ENCODE measurements at places on chromosomes 4 and X.

GRCh38 chr4:172011196-172011595, 198.0 kb downstream of the GALNTL6 start:
- H3K4me3 ChIP-seq, result no peak overlapping the region
- H3K4me1 ChIP-seq, result no peaks in the 10 kb centered on the region

- H3K36me3 ChIP-seq, result peaks cover 17% of the 10 kb centered on the region
- no peaks in the 10 kb centered on the region for H3K27me3 ChIP-seq
- no peaks in the 10 kb centered on the region for H3K4me1 ChIP-seq
- H3K27ac ChIP-seq, result no peak overlapping the region
Observed at GRCh38 chr4:129043523-129043922, 49.8 kb downstream of the SCLT1 start.

- H3K4me3 ChIP-seq, result no peak overlapping the region
- H3K27me3 ChIP-seq, result no peaks in the 10 kb centered on the region
- H3K4me1 ChIP-seq, result no peaks in the 10 kb centered on the region
- DNase-seq, result no peak
- peaks cover 46% of the 10 kb centered on the region for H3K36me3 ChIP-seq
Observed at GRCh38 chrX:47991263-47992094, 12.3 kb downstream of the ZNF182 start.

DNA sequence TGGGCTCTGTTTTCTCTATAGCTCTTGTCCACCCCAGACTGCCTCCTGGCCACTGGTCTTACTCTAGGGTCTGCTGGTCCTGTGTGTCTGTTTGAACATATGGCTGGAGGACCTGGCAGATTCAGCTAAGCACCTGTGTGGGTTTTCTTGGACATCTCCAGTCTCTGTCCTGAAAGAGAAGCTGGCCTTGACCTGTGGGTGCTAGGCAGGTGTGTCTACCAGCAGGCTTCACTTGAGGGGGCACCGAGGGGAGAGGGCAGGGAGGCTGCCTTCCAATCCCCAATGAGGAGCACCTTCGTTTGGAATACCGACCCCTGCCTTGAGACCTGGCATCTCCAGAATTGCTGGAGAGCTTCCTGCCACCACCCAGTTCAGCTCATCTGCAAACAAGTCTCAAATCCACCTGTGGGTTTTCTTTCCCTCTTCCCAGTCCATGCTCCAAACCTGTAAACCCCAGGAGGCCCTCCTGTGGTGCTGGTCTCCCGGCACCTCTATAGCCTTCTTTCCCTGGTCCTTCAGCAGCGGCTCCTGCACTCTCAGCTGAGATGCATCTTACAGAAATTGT, 45.2 kb downstream of the HTRA3 start:
- H3K36me3 ChIP-seq, result no peaks in the 10 kb centered on the region
- H3K27me3 ChIP-seq, result peaks cover under 1% of the 10 kb centered on the region

GRCh38 chr4:155564086-155564485, 102.6 kb upstream of the GUCY1A1 start:
- no peaks in the 10 kb centered on the region for H3K27me3 ChIP-seq
- H3K4me3 ChIP-seq, result no peak overlapping the region
- no peaks in the 10 kb centered on the region for H3K36me3 ChIP-seq
- no peak for DNase-seq
- no peak overlapping the region for H3K27ac ChIP-seq

GRCh38 chr4:63693321-63693720, 715.9 kb downstream of the TECRL start:
- H3K4me3 ChIP-seq, result no peak overlapping the region
- no peak overlapping the region for H3K27ac ChIP-seq
- no peaks in the 10 kb centered on the region for H3K36me3 ChIP-seq
- H3K27me3 ChIP-seq, result no peaks in the 10 kb centered on the region
- DNase-seq, result no peak

GRCh38 chrX:155027509-155028066, 944 bp downstream of the FUNDC2 start:
- H3K27ac ChIP-seq, result peak overlapping the region; percentile 96
- H3K27me3 ChIP-seq, result no peaks in the 10 kb centered on the region
- H3K4me3 ChIP-seq, result peak overlapping the region; percentile 56
- H3K36me3 ChIP-seq, result no peaks in the 10 kb centered on the region
- DNase-seq, result no peak

GRCh38 chr4:70927502-70928137, 25.5 kb downstream of the MOB1B start:
- H3K27me3 ChIP-seq, result no peaks in the 10 kb centered on the region
- no peaks in the 10 kb centered on the region for H3K4me1 ChIP-seq
- DNase-seq, result no peak
- no peaks in the 10 kb centered on the region for H3K36me3 ChIP-seq
- H3K27ac ChIP-seq, result no peak overlapping the region

DNA sequence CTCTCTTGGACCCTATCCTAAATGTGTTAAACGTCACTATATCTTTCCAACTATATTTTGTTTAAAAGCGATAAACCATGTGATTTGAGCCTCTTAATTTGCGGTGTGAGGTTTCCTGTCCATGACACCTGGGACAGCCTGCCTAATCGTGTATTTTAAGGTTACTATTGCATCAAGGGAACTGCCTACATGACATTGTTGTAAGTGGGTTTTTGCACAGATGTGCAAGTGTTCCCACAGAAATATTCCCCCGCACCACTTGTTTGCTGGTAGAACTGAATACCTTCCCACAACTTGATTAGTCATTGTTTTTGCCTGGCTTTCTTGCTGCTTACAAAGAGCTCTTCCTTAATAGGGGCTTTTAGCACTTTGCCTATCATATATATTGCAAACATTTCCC, 5.1 kb upstream of the FAM184B start:
- no peaks in the 10 kb centered on the region for H3K27me3 ChIP-seq
- no peak overlapping the region for H3K4me3 ChIP-seq

GRCh38 chrX:49120091-49120490, 3.4 kb downstream of the GPKOW start:
- H3K36me3 ChIP-seq, result peaks cover 62% of the 10 kb centered on the region
- no peak for DNase-seq
- H3K27me3 ChIP-seq, result no peaks in the 10 kb centered on the region
- no peak overlapping the region for H3K4me3 ChIP-seq
- H3K4me1 ChIP-seq, result peaks cover 3% of the 10 kb centered on the region

DNA sequence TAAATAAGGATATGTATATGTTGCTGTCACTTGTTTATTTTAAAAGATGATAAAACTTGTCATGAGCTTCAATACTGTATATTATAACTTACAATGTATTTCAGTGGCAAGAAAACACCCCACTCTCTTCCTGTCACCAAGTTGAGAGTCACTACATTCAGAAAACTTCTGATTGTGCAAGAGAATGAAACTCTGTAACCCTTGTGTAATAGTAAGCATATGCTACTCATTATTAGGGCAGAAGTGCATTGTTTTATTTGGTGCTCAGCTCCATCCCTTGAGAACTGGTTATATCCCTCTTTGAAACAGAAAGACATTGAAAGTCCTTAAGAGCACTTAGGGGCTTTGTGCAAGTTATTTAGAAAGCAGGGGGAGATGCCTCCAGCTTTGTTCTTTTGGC, 594.5 kb downstream of the ARAP2 start:
- H3K36me3 ChIP-seq, result no peaks in the 10 kb centered on the region
- no peaks in the 10 kb centered on the region for H3K4me1 ChIP-seq
- H3K27me3 ChIP-seq, result no peaks in the 10 kb centered on the region
- no peak overlapping the region for H3K4me3 ChIP-seq
- no peak for DNase-seq

GRCh38 chrX:16796298-16796697, 10.0 kb downstream of the TXLNG start:
- no peak for DNase-seq
- H3K4me1 ChIP-seq, result no peaks in the 10 kb centered on the region
- no peak overlapping the region for H3K27ac ChIP-seq
- H3K4me3 ChIP-seq, result no peak overlapping the region
- no peaks in the 10 kb centered on the region for H3K36me3 ChIP-seq

DNA sequence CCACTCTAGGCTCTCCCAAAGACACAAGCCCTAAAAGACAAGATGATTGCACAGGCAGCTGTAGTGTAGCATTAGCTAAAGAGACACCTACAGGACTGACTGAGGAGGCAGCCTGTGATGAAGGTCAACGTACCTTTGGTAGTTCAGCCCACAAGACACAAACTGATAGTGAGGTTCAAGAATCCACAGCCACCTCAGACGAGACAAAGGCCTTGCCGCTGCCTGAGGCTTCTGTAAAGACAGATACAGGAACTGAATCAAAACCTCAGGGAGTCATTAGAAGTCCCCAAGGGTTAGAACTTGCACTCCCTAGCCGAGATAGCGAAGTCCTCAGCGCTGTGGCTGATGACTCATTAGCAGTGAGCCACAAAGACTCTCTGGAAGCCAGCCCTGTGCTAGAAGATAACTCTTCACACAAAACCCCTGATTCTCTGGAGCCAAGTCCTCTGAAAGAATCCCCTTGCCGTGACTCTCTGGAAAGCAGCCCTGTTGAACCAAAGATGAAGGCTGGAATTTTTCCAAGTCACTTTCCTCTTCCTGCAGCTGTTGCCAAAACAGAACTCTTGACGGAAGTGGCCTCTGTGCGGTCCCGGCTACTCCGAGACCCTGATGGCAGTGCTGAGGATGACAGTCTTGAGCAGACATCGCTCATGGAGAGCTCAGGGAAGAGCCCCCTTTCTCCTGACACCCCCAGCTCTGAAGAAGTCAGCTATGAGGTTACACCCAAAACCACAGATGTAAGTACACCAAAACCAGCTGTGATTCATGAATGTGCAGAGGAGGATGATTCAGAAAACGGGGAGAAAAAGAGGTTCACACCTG, 306.3 kb downstream of the ANK2 start:
- no peak for DNase-seq
- H3K27ac ChIP-seq, result no peak overlapping the region
- no peaks in the 10 kb centered on the region for H3K36me3 ChIP-seq
- no peaks in the 10 kb centered on the region for H3K27me3 ChIP-seq
- peaks cover 10% of the 10 kb centered on the region for H3K4me1 ChIP-seq
- H3K4me3 ChIP-seq, result no peak overlapping the region

DNA sequence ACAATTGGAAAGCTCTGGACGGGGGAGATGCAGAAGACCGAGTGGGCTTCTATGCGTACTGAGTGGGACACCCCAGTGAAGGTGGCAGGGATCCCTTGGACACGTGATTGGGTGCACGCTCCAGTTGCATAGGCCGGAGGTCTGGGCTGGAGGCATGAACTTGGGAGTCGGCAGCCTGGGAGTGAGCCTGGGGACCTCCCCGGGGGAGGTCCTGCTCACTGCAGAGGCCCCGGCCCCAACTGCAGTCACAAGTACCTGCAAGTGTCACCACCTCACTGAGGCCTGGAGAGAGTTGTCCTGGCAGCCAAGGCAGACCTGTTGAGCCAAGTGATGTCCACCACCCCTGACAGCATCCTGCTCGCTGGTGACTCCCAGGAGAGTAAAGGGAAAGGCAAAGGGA, 49.3 kb upstream of the HMX1 start:
- H3K4me3 ChIP-seq, result no peak overlapping the region
- no peak overlapping the region for H3K27ac ChIP-seq
- H3K27me3 ChIP-seq, result no peaks in the 10 kb centered on the region
- no peak for DNase-seq

DNA sequence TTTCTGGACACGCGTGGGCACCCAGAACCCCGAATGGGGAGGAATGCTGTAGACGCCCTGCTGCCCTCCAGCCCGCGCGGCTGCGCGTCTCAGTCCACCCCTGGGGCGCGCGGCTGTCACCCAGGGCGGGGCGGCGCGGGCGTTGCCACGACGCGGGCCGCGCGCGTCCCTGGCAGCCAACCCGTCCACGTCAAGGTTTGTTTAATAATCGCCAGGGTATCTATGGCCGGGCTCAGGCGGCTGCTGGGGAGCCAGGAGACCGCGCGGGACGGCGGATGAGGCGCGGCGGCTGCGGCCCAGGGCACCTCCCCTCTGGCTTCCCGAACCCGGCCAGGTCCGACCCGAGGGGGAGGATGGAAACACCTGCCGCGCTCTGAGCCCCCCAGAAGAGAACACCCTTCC, at the start of gene SPATA18:
Gene SPATA18, plus strand, starts transcription at position 92 of the 402 bp plus-strand sequence. CDS start 401 bp downstream, outside the sequence.
- peaks cover 28% of the 10 kb centered on the region for H3K4me1 ChIP-seq
- peak within 1 kb of the TSS; percentile 83 for H3K27ac ChIP-seq
- H3K4me3 ChIP-seq, result peak within 1 kb of the TSS; percentile 78
- no peaks in the 10 kb centered on the region for H3K36me3 ChIP-seq

GRCh38 chr4:519885-520682, 21.1 kb downstream of the PIGG start:
- peak overlapping the region; percentile 42 for H3K27ac ChIP-seq
- peaks cover 89% of the 10 kb centered on the region for H3K36me3 ChIP-seq
- H3K4me1 ChIP-seq, result peaks cover 27% of the 10 kb centered on the region
- DNase-seq, result no peak

DNA sequence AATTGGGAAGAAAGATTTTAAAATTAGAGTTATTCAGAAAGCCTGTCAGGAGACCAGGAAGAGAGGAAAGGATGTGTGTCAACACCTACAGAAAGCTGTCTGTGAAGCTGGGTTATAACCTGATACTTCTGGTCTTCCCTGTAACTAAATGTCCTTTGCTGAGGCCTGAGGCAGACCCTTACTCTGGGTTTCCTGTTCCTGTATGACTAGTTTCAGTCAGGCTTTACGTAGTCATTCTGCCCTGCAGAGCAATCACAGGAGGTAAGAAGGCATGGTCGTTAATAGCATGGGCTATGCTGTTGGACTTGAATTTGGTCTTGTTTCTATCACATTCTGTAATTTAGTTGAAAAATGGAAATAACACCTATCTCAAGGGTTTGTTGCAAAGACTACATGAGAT, 110.5 kb upstream of the IGFBP7 start:
- DNase-seq, result no peak
- peaks cover 3% of the 10 kb centered on the region for H3K27me3 ChIP-seq
- no peak overlapping the region for H3K4me3 ChIP-seq
- no peak overlapping the region for H3K27ac ChIP-seq

- H3K36me3 ChIP-seq, result peaks cover 40% of the 10 kb centered on the region
- no peaks in the 10 kb centered on the region for H3K4me1 ChIP-seq
- H3K4me3 ChIP-seq, result no peak overlapping the region
- no peaks in the 10 kb centered on the region for H3K27me3 ChIP-seq
Observed at GRCh38 chr4:1824746-1825145, 31.2 kb downstream of the LETM1 start.

DNA sequence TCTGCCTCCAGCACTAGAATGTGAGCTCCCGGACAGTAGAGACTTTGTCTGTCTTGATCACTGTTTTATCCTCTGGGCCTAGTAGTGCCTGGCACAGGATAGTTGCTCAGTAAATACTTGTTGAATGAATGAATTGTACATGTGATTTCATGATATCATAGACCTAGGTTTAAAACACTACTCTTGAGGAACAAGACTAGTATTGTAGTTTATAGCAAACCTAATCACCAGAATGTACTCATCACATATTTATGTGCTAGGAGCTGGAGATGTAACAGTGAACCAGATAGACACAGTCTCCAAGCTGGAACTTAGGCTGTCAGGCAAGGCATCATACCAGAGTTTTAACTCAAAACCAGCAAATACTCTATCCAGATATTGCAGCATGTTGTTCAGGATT, 23.5 kb downstream of the GAB3 start:
- H3K4me3 ChIP-seq, result no peak overlapping the region
- peaks cover 7% of the 10 kb centered on the region for H3K4me1 ChIP-seq
- H3K36me3 ChIP-seq, result no peaks in the 10 kb centered on the region
- DNase-seq, result no peak
- H3K27ac ChIP-seq, result peak overlapping the region; percentile 73
- H3K27me3 ChIP-seq, result no peaks in the 10 kb centered on the region

Measured in esophagus squamous epithelium (tissue), 5 donors.